Thoracic aorta endothelial cell (primary cell): ENCODE measurements at places on chromosomes 5 and 9. TPM values are rescaled to one million over a fixed set of nuclear protein-coding genes. Genes with fewer than 3 reads are reported as not detected.

SRA1 gene
- total RNA-seq = 20.5 and 25.5 TPM in 2 replicates

IFNK gene
- total RNA-seq = not detected in 2 replicates

BOD1 gene
- total RNA-seq = 52.5 and 59.0 TPM in 2 replicates

NPR3 gene
- 0.13 and 0.14 TPM in 2 replicates for total RNA-seq

PCDH12 gene
- total RNA-seq = 35.1 and 38.1 TPM in 2 replicates

SAPCD2 gene
- total RNA-seq = 19.7 and 36.7 TPM in 2 replicates

NR2F1-AS1 gene
- 19.1 and 21.5 TPM in 2 replicates for total RNA-seq

HMMR gene
- total RNA-seq = 53.1 and 75.2 TPM in 2 replicates

LCN9 gene
- total RNA-seq = not detected in 2 replicates

NMUR2 gene
- not detected in 2 replicates for total RNA-seq

NIM1K gene
- not detected in 2 replicates for total RNA-seq

SLC12A7 gene
- 21.9 and 23.8 TPM in 2 replicates for total RNA-seq

ECM2 gene
- total RNA-seq = 0.07 and 0.27 TPM in 2 replicates

CYSRT1 gene
- 0.27 and 0.29 TPM in 2 replicates for total RNA-seq
